Endodermal cell (in vitro differentiated cells): ENCODE measurements at places on chromosomes 5 and 9. TPM values are rescaled to one million over a fixed set of nuclear protein-coding genes. Genes with fewer than 3 reads are reported as not detected.

- DNase-seq = peak; percentile 80
These were observed 782 bp downstream of the BICD2 start for GRCh38 chr9:92763721-92764380.

Gene STOM
- total RNA-seq = 26.2 and 26.6 TPM in 2 replicates

Gene CDKN2B
- total RNA-seq = 9.6 to 11.4 TPM (median 10.9 TPM) in 3 replicates

Gene SH3RF2
- total RNA-seq = 2.2 and 2.6 TPM in 2 replicates

DNA sequence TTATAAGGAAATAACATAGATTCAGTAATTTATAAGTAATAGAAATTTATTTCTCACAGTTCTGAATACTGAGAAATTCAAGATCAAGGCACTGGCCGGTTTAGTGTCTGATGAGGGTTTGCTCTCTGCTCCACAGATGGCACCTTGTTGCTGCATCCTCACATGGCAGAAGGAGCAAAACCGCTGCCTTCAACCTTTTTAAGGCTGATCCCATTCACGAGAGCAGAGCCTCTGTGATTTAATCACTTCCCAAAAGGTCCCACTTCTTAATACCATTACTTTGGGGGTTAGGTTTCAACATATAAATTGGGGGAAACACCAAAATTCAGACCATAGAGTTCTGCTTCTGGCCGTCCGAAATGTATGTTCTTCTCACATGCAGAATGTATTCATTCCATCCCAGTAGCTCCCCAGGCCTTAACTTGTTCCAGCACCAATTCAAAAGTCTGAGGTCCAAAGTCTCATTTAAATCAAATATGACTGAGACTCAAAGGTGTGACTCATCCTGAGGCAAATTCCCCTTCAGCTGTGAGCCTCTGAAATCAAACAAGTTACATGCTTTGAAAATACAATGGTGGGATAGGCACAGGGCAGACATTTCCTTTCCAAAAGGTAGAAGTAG lies 30.6 kb downstream of the BAAT start:
- DNase-seq = no peak

GRCh38 chr5:143188083-143188482 lies 215.4 kb downstream of the NR3C1 start:
- DNase-seq = no peak

GRCh38 chr5:126354858-126355731 lies 68.1 kb upstream of the GRAMD2B start:
- DNase-seq = no peak

GRCh38 chr5:177366528-177367322 lies 9.0 kb downstream of the RGS14 start:
- DNase-seq = peak; percentile 98

DNA sequence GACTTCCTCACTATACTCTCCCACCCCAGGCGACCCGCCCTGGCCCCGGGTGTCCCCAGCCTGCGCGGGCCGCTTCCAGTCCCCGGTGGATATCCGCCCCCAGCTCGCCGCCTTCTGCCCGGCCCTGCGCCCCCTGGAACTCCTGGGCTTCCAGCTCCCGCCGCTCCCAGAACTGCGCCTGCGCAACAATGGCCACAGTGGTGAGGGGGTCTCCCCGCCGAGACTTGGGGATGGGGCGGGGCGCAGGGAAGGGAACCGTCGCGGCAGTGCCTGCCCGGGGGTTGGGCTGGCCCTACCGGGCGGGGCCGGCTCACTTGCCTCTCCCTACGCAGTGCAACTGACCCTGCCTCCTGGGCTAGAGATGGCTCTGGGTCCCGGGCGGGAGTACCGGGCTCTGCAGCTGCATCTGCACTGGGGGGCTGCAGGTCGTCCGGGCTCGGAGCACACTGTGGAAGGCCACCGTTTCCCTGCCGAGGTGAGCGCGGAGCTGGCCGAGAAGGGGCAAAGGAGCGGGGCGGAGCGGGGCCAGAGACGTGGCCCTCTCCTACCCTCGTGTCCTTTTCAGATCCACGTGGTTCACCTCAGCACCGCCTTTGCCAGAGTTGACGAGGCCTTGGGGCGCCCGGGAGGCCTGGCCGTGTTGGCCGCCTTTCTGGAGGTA lies 2.1 kb downstream of the CA9 start:
- DNase-seq = peak; percentile 95

Gene TPPP
- total RNA-seq = 0.22 to 1.1 TPM (median 0.29 TPM) in 3 replicates

- DNase-seq = no peak
These were observed 20.7 kb upstream of the CTSV start for GRCh38 chr9:97059626-97060025.

GRCh38 chr5:80277191-80277590 lies 21.3 kb upstream of the SERINC5 start:
- no peak for DNase-seq

Gene COL5A1
- total RNA-seq = 57.3 and 76.6 TPM in 2 replicates

- peak; percentile 64 for DNase-seq
These were observed 48.6 kb downstream of the ANXA2R start for GRCh38 chr5:42991404-42992087.

DNA sequence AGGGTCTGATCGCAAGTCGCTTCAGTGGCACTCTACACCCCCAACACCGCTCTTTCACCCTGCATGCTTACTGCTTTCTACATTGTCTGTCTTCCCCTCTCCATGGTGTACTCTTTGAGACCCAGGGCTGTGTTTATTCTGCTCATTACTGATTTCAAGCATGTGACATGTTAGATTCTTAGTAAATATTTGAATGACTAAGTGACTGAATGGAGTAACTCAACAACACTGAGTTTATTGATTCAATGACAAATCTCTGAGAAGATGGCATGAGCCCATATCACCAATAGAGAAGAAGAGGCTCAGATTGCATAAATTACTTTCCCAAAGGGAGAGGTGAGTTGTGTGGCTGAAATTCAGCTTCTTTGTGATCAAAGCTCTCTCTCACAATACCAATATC lies 89.7 kb upstream of the OSMR start:
- no peak for DNase-seq

Gene TEK
- total RNA-seq = 2.4 and 3.1 TPM in 2 replicates

Gene ARHGAP26
- total RNA-seq = 40.1 and 49.2 TPM in 2 replicates

- DNase-seq = no peak
These were observed 36.0 kb upstream of the FUBP3 start for GRCh38 chr9:130543368-130543767.

- DNase-seq = no peak
These were observed 82.3 kb downstream of the PTCD2 start for GRCh38 chr5:72402381-72402890.

Gene IFNA21
- not detected in 2 replicates for total RNA-seq

Gene ADGRV1
- 86.0 and 117 TPM in 2 replicates for total RNA-seq

DNA sequence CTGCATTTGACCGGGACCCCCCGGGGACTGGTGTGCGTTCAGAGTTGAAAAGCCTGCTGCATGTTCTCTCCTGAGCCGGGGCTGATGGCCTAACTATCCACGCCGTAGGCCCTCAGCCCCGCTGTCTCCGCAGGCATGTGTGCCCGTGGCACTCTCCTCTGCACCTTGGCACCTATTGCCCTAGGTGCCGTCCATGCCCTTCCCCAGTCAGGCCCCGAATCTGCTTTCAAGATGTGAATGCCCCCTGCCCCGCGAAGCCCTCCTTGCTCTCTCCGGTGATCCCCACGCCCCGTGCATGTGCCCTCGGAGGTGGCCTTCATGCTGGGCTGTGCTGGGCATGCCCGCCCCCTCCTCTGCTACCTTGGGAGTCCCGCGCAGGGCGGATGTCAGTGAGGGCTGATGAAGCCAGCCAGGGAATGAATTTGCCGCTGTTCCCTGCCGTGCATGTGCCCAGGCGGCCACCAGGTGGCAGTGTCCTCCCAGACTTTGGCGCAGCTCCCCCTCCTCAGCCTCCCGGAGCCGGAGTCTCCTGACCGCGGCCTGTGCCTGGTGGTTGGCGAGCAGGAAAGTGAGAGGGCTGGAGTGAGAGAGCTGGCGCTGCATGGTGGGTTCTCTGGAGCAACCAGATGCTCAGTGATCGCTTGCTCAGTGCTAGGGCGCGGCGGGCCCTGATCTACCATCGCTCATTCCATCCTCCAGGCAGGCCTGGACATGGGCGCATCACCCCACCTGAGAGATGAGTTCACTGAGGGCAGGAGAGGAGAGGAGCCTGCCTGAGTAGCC lies 112.9 kb upstream of the LMX1B start:
- peak; percentile 97 for DNase-seq

DNA sequence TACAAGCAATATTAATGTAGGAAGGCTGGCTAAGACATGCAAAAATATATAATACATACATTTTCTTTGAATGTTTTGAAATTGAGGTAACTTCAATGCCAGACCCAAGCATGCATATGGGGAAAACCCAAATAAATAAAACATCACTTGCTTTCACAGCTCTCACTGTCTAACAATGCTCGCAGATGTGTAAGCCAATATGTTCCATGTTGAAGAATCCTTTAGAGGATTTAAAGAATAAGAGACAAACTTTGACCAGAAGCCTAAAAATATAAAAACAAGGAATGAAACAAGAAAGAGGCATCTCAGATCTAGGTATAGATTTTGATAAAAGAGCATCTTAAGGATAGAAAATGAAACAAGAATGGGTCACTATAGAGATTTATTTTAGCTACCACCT lies 354.2 kb downstream of the CDH10 start:
- DNase-seq = no peak

DNA sequence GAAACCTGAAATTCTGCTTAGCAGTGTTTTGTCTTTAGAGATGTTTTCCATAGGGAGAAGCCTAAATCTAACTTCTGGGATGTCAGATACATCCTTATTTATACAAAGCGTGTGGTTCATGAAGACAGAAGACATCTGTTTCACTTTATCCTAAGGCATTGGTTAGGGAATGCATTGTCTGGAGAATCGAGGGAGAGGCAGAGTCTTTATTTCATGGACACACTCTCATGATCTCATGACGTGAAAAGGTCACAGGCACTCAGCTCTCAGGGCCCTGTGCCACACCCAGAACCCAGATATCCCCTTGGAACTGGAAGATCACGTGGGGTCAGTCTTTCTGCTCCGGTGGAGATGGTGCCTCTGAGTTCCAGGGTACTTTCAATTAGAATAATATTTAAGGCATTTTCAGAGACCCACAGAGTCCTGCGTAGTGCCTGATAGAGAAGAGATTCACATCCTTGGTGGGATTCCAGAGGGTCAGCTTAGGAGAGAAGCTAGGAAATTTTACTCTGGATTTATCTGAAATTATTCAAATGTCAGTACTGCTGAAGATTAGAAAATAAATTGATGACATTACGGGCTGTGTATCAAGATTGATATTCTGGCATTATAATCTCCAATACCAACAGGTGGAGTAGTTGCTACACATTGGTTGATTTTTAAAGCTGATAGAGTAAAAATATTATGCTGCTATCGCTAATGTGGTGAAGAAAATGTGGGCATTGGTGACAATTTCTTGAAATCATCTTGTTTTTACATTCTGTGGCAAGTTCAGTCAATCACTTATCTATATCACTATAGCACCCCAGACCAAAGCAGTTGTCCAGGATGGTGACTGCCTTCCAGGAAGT lies 378.3 kb downstream of the MTRR start:
- no peak for DNase-seq

Gene CDH12
- 0.81 and 0.90 TPM in 2 replicates for total RNA-seq

GRCh38 chr5:120779674-120780073 lies 315.6 kb downstream of the PRR16 start:
- no peak for DNase-seq

- no peak for DNase-seq
These were observed 2071.4 kb downstream of the MAT2B start for GRCh38 chr5:165576678-165577275.

Gene ESM1
- not detected in 2 replicates for total RNA-seq

- peak; percentile 33 for DNase-seq
These were observed 17.6 kb upstream of the CSF1R start for GRCh38 chr5:150103678-150104549.

DNA sequence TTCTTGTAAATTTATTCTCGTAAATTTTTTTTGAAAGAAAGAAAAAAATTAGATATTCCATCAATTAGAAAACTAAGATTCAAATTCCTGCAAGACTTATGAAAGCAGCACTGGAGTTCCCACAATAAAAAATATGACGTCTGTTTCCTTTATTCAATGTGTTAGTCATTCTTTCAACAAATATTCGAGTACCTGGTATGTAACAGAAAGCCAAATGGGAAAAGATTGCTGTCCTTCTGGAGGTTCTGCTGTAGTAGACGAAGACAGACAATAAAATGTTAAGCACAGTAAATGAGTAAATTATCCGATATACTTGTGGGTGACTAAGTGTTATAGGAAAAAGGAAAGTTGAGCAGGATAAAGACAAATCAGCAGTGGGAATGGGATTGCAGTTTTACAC lies 92.2 kb downstream of the ADAMTSL1 start:
- no peak for DNase-seq

Gene NRARP
- 5.8 to 14.9 TPM (median 12.9 TPM) in 3 replicates for total RNA-seq

- no peak for DNase-seq
These were observed 113.5 kb upstream of the PITX1 start for GRCh38 chr5:135147294-135148090.

Gene HTR1A
- total RNA-seq = not detected in 3 replicates

DNA sequence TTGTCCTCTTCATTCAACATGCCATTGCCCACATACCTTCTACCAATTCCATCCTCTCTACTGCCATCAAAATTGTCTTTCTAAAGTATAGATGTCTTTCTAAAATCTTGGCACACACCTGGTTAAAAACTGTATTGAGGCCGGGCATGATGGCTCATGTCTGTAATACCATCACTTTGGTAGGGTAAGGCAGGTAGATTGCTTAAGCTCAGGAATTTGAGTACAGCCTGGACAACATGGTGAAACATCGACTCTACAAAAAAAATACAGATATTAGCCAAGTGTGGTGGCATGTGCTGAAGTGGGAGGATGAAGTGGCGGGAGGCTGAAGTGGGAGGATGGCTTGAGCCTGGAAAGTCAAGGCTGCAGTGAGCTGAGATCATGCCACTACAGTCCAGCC lies 412.1 kb downstream of the TMEM38B start:
- no peak for DNase-seq

DNA sequence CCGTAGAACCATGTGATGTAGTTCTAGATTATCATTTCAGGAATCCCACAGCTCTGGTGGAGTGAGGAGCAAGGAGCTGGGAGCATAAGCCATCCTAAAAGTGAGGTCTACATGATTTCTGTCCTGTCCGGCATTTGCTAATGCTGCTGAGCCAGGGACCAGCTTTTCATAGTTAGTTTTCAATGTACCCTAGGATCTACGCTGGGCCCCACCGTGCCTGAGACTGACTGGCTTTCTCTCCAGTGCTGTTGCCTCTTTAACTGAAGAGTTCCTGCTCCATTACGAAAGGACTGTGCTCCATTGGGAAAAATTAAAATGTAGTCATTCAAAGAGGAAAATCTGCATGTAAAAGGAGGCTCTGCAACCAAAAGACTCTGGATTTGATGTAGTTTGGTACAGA lies 634.8 kb downstream of the DMRTA1 start:
- DNase-seq = no peak

- DNase-seq = peak; percentile 47
These were observed 71.8 kb upstream of the LHFPL2 start for GRCh38 chr5:78720227-78720985.
